ENCODE measurements at places on chromosomes 7 and 10. TPM values are rescaled to one million over a fixed set of nuclear protein-coding genes. Genes with fewer than 3 reads are reported as not detected.

The CEP55 gene
- total RNA-seq, result 68.2 TPM

The SPDYE16 gene
- not detected for total RNA-seq

The SERPINE1 gene
- total RNA-seq, result not detected

The FAM241B gene
- total RNA-seq, result 11.1 TPM

The HPSE2 gene
- total RNA-seq, result not detected

The HMX2 gene
- 0.62 TPM for total RNA-seq

The PROSER2 gene
- 0.57 TPM for total RNA-seq

DNA sequence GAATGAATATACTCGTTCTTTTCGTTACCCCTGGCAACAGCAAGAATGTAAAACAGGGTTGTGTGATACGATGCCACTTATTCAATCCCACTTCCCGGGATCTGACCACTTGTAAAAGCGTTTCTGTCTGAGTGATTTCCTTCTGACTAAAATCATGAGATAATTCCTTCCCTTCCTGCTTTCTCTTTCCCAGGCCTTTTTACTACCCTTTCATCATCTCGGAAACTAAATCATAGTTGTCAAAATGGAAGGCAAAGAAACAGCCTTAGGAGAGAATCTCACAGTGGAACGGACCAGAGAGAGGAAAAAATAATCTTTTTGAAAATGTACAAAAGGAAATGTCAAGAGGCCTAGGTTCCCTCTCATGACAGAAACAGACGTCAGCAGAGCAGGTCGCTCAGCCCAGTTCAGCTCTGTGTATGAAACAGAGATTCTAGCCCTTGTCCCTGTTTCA lies 29.8 kb downstream of the DIP2C start:
- H3K4me1 ChIP-seq, result peaks cover 7% of the 10 kb centered on the region
- peaks cover 5% of the 10 kb centered on the region for H3K27me3 ChIP-seq
- no peak overlapping the region for H3K27ac ChIP-seq
- H3K4me3 ChIP-seq, result no peak overlapping the region
- DNase-seq, result no peak

DNA sequence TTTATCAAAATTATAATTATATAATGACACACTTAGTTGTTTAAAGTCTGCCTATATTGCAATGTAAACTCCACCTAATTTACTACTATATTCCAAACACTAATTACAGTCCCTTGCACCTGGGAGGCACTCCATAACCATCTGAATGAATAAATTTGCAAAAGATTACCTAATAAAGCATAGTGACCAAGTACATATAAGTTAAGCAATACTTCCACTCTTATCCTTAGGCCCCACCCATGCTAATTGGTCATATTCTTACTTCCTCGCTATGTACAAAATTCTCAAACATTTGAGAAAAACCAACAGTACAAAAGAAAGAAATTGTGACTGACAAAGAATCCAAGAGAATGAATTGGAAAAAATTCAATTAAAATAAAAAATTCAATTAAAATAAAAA lies 65.3 kb downstream of the ZFAND4 start:
- peaks cover 11% of the 10 kb centered on the region for H3K36me3 ChIP-seq
- H3K4me1 ChIP-seq, result no peaks in the 10 kb centered on the region
- no peaks in the 10 kb centered on the region for H3K27me3 ChIP-seq
- no peak overlapping the region for H3K4me3 ChIP-seq

- H3K36me3 ChIP-seq, result peaks cover 6% of the 10 kb centered on the region
- H3K27ac ChIP-seq, result no peak overlapping the region
- H3K4me3 ChIP-seq, result peak overlapping the region; percentile 78
- peak; percentile 72 for DNase-seq
These were observed 443 bp downstream of the RNF32 start for GRCh38 chr7:156640949-156641485.

- peaks cover 5% of the 10 kb centered on the region for H3K36me3 ChIP-seq
- DNase-seq, result no peak
- no peaks in the 10 kb centered on the region for H3K27me3 ChIP-seq
- no peaks in the 10 kb centered on the region for H3K4me1 ChIP-seq
- H3K4me3 ChIP-seq, result no peak overlapping the region
These were observed 80.1 kb downstream of the ANKIB1 start for GRCh38 chr7:92325858-92326257.

- peaks cover 4% of the 10 kb centered on the region for H3K4me1 ChIP-seq
- H3K27ac ChIP-seq, result no peak overlapping the region
- H3K27me3 ChIP-seq, result no peaks in the 10 kb centered on the region
- H3K4me3 ChIP-seq, result no peak overlapping the region
These were observed 13.4 kb upstream of the CRYGN start for GRCh38 chr7:151453326-151453791.

DNA sequence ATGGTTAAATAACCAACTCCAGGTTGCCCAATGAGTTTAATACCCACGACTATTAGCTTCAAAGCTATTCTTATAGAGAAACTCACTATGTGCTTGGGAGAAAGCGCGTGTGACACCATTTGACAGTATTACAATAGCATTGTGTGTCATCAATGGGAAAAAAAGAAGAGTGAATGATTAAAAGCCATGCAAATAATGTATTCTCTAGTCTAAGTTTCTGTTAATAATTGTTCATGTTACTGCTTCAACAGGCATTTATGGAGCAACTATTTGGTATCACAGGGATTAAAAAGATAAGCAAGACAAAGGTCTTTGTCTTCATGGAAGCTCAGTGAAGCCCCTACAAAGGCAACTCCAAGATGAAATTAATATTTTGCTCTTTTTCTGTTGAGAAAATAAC lies 47.2 kb downstream of the CAV1 start:
- no peak for DNase-seq
- no peak overlapping the region for H3K4me3 ChIP-seq
- no peaks in the 10 kb centered on the region for H3K36me3 ChIP-seq

DNA sequence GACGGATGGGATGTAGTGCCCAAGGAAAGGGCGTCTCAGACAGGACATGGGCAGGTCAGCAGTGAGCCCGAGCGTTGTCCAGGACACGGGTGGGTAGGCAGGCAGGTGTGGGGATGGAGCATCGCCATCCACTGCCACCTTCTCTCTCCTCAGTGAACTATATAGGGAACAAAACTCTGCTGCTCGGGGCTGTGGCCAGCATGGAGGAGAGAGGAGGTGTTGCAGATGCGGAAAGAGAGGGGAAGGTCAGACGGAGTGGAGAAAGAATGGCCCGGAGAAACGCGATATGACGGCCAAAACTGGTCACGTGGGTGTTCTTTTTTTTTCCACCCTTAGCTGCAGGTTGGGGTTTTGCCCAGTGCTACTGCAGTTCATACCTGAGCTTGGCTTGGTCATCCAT lies 71.2 kb downstream of the GRID1 start:
- no peak overlapping the region for H3K4me3 ChIP-seq
- H3K36me3 ChIP-seq, result no peaks in the 10 kb centered on the region

DNA sequence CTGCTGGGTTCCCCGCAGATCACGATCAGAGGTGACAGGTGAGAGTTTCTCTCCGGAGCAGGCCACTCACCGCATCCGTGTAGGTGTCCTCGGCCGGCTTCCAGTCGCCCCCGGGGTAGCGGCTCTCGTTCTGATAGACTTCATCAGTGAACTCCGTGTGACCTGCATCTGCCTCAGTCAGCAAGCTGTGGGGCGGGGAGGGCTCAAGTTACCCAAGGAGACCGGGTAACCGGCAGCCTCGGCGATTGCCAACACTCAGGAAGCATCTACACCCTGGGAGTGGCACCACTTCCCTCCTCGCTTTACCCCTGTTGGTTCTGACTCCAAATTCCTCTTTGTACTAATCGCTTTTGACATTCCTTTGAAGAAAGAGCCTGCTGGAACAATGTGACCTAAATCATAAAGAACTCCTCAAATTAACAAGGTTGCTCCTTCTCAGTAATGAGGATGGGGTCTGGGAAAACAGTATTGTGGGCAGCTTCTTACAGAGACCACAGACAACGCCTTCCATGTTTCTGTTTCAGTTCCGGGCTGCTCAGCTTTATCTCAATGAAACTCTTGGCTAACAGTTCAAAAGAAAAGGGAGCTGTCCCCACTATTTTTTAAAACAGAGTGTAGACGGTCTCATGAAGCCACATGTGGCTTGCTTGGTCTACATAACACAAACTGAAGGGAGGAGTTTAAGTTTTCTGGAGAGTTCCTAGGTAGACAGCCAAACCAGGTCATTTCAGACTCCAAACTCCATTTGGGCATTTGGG lies 118.1 kb downstream of the MYOF start:
- no peaks in the 10 kb centered on the region for H3K27me3 ChIP-seq
- H3K4me1 ChIP-seq, result peaks cover 3% of the 10 kb centered on the region
- DNase-seq, result no peak
- no peak overlapping the region for H3K27ac ChIP-seq

DNA sequence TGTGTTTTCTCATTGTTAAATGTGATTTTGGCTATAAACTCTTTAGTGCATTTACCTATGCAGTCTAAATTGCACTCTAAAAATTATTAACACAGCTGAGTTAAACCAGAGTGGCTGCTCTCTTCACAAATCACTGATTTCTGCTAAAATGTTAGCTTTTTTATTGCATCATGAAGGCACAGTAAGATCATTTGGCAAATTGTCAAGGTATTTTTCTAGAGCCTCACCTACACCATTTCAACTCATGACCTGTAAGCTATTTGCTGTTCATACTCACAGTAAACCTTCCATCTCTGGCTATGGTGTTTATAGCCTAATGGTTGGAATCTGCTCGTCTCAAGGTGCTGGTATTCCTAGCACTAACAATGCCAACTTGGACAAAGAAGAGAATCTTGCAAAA lies 25.7 kb downstream of the NDUFB2 start:
- DNase-seq, result no peak
- peaks cover 18% of the 10 kb centered on the region for H3K4me1 ChIP-seq
- H3K4me3 ChIP-seq, result no peak overlapping the region
- H3K36me3 ChIP-seq, result no peaks in the 10 kb centered on the region

DNA sequence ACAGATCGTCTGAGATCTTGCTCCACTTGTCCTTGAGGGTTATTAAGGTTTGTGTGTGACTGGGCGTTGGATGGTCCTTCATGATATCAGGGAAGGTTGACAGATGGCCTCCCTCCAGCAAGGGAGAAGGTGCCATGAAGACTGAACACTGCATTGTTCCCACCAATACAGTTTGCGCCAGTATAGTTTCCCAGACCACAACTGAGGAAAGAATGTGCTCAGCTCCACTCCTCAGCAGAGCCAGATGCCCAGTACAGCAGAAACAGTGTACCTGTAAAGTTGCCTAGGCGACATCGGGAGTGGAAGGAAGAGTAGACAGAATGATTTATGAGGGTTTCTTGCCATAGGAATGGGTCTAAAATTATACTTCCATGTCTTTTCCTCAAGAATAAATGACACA lies 137.5 kb downstream of the ST7 start:
- no peaks in the 10 kb centered on the region for H3K27me3 ChIP-seq
- no peaks in the 10 kb centered on the region for H3K36me3 ChIP-seq
- DNase-seq, result no peak
- H3K27ac ChIP-seq, result no peak overlapping the region
- H3K4me3 ChIP-seq, result no peak overlapping the region
- peaks cover 21% of the 10 kb centered on the region for H3K4me1 ChIP-seq

GRCh38 chr7:150685219-150686029 lies at the start of gene GIMAP2:
Gene GIMAP2 (plus strand): TSS chr7:150685706. CDS start chr7:150687060, 1,354 bp downstream.
- peak within 1 kb of the TSS; percentile 93 for H3K4me3 ChIP-seq
- H3K36me3 ChIP-seq, result peaks cover 51% of the 10 kb centered on the region
- peak within 1 kb of the TSS; percentile 98 for H3K27ac ChIP-seq
- peak; percentile 56 for DNase-seq
- H3K27me3 ChIP-seq, result no peaks in the 10 kb centered on the region
- peaks cover 73% of the 10 kb centered on the region for H3K4me1 ChIP-seq

DNA sequence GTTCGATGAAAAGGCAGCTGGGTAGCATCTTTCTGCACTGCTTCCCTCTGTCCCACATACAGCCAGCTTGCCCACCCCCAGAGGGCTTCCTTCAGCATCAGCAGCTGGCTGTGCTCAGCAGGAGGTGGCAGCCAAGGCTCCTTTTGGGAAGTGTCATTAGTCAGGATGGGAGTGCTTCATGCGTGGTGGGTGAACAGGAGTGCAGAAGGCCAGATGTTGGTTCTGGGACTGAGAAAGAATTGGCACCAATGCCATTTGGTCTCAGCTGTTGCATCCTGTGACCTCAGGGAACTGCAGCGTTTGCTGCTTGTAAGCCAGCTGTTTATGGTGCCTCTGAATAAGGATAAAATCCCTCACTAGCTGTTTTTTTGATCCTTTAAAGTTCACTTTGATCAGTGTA lies 131.1 kb upstream of the SORCS3 start:
- no peak for DNase-seq
- peaks cover 3% of the 10 kb centered on the region for H3K27me3 ChIP-seq
- H3K36me3 ChIP-seq, result no peaks in the 10 kb centered on the region

DNA sequence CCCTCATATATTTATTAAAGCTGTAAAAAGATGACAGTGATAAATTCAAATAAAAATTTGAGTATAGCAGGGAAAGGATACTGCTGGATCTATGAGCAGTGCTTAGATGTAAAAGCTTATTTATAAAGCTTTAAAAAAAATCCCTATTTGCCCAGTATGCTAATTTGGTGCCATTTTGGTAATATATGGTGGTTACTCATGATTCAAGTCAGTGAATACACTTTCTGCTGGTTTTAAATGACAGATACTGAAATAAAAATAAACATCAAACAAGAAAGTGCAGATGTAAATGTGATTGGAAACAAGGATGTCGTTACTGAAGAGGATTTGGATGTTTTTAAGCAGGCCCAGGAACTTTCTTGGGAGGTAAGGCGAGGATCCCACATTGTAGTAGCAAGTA lies 134.4 kb upstream of the SAMD8 start:
- DNase-seq, result no peak
- peaks cover 14% of the 10 kb centered on the region for H3K36me3 ChIP-seq

DNA sequence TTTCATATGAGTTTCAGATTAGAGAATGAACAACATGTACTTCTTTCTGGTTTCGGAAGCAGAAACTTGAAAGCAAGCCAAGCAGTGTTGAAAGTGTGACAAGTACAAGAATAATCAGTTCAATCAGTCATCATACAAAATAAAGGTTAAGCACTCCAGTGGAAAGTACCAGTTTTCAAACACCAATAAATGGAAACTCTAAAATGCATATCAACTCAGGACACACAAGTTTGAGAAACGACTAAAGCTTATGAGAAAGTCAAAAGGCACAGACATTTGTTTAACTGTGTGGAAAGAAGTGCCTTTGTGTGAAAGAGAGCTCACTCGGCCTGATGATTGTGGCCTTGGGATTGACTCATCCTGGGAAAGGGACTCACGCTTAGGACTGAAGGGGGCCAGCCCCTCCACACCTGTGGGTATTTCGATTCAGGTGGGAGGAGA lies 60.6 kb upstream of the AKR1C1 start:
- H3K27ac ChIP-seq, result peak overlapping the region; percentile 66
- H3K27me3 ChIP-seq, result no peaks in the 10 kb centered on the region
- H3K4me3 ChIP-seq, result no peak overlapping the region
- no peaks in the 10 kb centered on the region for H3K36me3 ChIP-seq
- peak; percentile 42 for DNase-seq
- peaks cover 17% of the 10 kb centered on the region for H3K4me1 ChIP-seq

DNA sequence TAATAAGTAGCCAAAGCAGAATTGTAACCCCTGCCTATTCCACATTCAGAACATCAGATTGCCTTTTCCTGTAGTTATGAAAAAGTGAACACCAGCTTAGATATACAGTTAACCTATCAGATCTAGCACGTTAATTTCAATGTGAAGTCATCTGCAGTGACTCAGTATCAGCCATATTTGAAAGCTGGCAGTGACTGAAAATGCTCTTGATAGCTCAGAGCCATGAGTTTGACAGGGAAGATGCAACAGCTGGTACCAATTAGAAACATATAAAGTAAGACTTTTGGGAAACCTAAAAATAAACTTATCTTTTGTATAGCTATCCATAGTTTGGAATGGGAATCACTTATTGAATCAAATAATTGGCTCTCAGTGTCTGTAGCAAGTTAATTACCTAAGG lies 284.1 kb upstream of the NPSR1 start:
- no peaks in the 10 kb centered on the region for H3K4me1 ChIP-seq
- no peak for DNase-seq
- no peaks in the 10 kb centered on the region for H3K36me3 ChIP-seq
- H3K27ac ChIP-seq, result no peak overlapping the region

- no peak overlapping the region for H3K27ac ChIP-seq
- peak overlapping the region; percentile 66 for H3K4me3 ChIP-seq
- H3K36me3 ChIP-seq, result no peaks in the 10 kb centered on the region
- peaks cover 50% of the 10 kb centered on the region for H3K27me3 ChIP-seq
- peak; percentile 63 for DNase-seq
These were observed 701 bp upstream of the GBX1 start for GRCh38 chr7:151168003-151168786.
